CD14-positive monocyte (primary cell): ENCODE measurements at places on chromosomes 1 and 21.

GRCh38 chr1:1294250-1294890, 13.4 kb downstream of the ACAP3 start:
- no peak for DNase-seq

DNA sequence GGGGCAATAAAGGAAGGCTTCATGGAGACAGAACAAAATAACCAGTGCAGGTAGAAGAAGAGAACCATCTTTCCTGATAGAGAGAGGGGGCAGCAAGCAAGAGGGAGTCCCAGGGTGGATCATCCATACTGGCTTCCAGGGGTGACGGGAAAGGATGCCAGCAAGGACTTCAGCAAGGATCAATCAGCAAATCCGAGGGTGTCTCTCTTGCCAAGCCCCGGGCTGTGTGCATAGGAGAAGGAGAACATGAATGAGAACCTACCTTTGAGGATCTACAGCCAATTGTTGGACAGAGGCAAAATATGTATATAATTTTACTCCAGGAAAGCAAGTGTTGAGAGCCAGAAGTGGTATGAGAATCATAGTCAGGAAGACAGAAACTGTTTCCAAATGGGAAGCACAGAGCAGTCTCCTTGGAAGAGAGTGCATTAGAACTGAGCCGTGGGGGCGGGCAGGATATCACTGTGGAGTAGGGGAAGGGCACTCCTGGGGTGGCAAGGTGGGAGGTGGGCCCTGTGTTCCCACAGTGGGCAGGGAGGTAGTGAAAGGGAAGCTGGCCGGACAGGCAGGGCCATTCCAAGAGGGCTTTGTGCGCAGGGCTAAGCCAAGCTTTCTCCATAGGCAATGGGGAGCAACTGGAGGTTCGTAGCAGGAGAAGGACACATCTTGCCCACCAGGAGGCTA, 1.1 kb upstream of the S100A9 start:
- no peak for DNase-seq

DNA sequence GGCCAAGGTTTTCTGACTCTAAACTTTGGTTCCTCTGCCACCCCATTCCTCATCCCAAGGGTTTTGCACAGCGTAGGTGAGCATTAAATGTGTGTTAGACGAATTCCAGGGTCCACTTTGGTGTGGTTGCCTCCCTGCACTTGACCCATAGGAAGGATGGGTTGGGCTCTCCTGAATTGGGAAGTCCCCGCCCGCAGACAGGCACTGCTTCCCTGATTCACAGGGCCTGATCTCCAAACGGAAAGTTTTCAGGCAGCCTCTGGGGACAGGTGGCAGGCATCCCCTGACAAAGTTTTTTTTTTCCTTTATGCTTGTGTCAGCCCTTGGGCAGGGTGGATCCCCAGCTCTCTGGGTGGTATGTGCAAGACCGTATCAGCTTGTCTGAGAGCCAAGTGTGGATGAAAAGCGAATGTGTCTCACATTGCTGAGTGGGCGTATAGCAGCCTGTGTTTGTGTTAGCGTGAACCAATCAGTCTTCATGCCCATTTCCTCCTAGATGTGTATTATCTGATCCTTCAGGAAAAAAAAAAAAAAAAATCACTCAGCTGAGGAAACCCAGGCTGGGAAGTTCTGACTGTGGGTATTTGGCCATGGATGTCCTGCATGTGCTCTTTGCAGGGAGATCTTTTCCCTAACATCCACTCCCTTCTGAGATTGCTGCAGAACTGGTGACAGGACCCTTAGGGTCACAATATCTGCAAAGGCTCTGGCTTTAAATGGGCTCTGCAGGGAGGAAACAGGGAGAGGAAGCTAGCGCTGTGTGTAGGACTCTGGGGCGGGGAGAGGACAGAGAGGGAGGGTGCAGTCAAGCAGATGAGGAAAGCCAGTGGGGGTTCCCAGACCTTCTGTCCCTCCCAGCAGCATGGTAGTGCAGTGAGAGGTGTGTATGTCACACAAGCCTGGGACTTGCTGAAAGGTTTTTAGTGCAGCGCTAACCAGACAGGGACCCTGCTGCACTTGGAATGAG, 42.2 kb upstream of the TRABD2B start:
- no peak for DNase-seq

DNA sequence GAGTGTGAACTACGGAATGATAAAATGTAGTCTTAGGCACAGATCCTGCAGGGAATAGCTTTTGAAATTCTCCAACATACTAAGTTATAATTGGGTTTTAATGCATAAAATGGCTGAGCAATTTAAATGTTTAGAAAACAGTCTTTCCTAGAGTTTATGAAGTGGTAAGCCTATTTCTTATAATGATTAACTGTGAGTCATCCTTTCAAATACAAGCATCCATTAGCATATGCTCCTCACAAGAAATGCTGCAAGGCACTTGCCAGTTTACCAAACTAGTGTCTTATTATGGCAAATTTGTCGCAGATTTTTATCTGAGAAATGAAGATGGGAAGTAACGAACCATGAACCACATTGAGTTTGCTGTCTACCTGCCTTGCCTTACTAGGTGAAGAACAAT, 101.3 kb upstream of the ESRRG start:
- no peak for DNase-seq

DNA sequence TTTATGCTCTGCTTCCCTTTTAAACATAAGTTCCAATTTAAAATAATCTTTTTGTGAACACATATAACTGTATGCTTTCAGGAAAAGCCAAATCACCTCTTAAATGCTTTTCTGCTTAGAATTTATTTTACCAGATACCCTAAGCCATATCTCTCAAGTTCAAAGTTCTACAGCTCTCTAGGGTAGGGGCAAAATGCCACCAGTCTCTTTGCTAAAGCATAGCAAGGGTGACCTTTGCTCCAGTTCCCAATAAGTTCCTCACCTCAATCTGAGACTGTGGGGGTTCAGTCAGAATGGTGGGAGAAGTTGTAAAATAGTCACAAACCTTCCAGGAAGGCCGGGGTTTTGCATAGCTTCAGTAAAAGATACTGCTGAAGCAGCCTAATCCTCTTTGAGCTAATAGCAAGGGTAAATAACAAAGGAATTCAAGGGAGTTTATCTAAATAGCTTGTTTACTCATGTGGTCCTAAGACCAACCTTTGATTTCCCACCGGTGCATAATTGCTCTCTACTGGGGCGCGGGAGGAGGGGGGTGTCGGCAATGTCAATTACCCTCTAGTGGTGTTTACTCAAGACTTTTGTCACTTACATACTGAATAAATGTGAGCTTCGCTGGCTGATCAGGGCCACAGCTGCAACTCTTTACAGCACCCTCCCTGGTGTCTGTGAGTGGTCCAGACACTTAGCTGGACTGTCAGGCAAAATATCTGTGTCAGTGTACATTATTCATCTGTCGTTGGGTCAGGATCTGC, 1376.2 kb downstream of the NCAM2 start:
- no peak for DNase-seq

DNA sequence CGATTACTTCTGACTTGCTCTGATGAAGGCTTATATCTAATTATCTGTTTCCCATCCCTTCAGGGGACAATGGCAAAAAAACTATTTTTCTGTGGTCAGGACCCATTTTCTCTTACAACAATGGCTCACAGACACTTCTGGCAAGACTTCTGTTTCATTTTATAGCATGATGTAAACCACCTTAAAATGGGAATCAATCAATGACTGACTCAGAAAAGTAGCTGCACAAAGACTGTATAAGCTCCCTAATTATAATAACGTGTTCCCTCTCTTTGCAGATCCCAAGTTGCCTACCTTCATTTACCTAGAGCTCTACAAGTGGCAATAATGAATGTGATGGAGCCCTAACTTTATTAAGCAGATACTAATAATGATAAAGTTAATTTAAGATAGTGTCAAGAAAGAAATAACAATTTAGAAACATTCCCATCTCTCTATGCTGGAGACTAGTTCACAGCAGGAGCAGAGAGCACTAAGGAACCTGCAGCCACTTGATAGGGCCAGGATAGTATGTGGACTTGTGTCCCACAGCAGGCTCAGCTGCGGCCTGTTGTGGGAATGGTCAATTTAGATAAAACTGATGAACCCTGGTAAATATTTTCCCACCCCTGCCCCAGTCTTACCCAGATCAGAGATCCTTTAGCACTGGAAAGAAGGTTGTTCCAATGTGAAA, 538 bp downstream of the GBP2 start:
- no peak for DNase-seq
